ENCODE measurements at places on chromosomes 2 and 18. TPM values are rescaled to one million over a fixed set of nuclear protein-coding genes. Genes with fewer than 3 reads are reported as not detected.

The IL1B gene
- total RNA-seq = 0.35 TPM

The TPGS2 gene
- total RNA-seq = 250 TPM

The GAD1 gene
- 19.4 TPM for total RNA-seq

The CHMP3 gene
- total RNA-seq = 105 TPM

The KIF5C gene
- total RNA-seq = 2.1 TPM

The IL1RN gene
- total RNA-seq = 1.6 TPM

The C1QL2 gene
- not detected for total RNA-seq

The RPRM gene
- 0.30 TPM for total RNA-seq

The ECEL1 gene
- total RNA-seq = not detected

The CEP68 gene
- 3.6 TPM for total RNA-seq

The TEX51 gene
- total RNA-seq = not detected

The MAP3K19 gene
- not detected for total RNA-seq

The CXCR2 gene
- total RNA-seq = not detected

The TDRD15 gene
- not detected for total RNA-seq

The LINC00305 gene
- total RNA-seq = not detected

The ZFAND2B gene
- total RNA-seq = 18.4 TPM

The CFC1 gene
- total RNA-seq = not detected

The MBP gene
- 28.8 TPM for total RNA-seq

The SPRED2 gene
- total RNA-seq = 16.2 TPM

The IL36G gene
- total RNA-seq = not detected

The DLGAP1 gene
- total RNA-seq = 7.2 TPM

The FBXO15 gene
- total RNA-seq = 1.7 TPM

The PDE1A gene
- 203 TPM for total RNA-seq

The MAL gene
- 255 TPM for total RNA-seq

The CNTNAP5 gene
- total RNA-seq = 0.20 TPM

The CCDC121 gene
- 0.69 TPM for total RNA-seq

The UGT1A8 gene
- total RNA-seq = 0.35 TPM

The RMDN2 gene
- 18.1 TPM for total RNA-seq

The REG3A gene
- total RNA-seq = not detected

The TXNDC2 gene
- not detected for total RNA-seq

The GNAL gene
- total RNA-seq = 0.87 TPM

The RGPD6 gene
- total RNA-seq = 43.6 TPM

The PLCD4 gene
- total RNA-seq = 2.9 TPM

The RUFY4 gene
- total RNA-seq = not detected

The SH2D6 gene
- total RNA-seq = 0.40 TPM

The SCYGR4 gene
- not detected for total RNA-seq

The VWC2L gene
- total RNA-seq = 0.15 TPM

The CMPK2 gene
- total RNA-seq = 9.0 TPM

The DNAJC27 gene
- 3.1 TPM for total RNA-seq

The RGPD4 gene
- under 0.01 TPM for total RNA-seq

The NBAS gene
- total RNA-seq = 87.3 TPM

The LONRF2 gene
- total RNA-seq = 0.17 TPM

The GAREM2 gene
- 0.69 TPM for total RNA-seq
